ENCODE measurements at places on chromosomes 2 and 18.

DNA sequence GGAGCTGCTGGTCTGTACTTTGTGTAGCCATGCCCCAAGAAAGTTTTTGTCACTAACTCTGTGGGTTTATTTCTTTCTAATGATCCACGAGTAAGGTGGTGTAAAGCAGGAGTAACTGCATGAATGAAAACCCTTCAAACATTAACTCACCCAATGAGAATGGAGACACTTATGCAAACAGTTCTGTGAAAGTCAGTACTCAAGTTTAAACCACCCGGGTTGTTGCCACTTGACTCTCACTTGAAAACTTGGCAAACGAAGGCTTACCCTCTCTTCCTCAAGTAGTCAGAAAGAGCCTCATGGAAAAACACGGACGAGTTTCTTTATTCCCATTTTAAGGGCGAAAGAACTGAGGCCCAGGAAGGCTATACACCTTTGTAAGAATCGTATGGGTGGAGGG lies 117.5 kb downstream of the MMADHC start:
- no peak for DNase-seq

GRCh38 chr2:235594041-235594440 lies 100.2 kb downstream of the AGAP1 start:
- peak; percentile 72 for DNase-seq

GRCh38 chr2:85160966-85161960 lies 28.1 kb downstream of the TCF7L1 start:
- no peak for DNase-seq

- no peak for DNase-seq
Observed at GRCh38 chr2:112876971-112877361, 34.0 kb upstream of the IL37 start.

DNA sequence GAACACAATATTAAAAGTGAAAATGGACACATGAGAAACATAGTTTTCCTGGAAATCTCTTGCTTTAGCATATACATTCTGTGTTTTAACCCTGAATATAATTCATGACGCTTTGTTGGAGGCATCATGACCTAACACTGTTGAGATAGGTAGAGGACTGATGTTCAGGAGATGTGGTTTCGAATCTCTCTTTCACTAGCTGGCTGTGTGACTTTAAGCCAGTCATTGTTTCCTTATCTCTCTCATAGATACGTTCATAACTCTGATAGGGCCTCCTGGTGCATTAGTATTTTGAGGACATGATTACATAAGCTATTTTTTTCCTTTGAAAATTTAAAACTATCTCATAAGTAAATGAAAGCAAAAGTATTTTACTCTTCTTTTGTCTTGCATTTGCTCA lies 179.0 kb upstream of the DTNA start:
- DNase-seq: no peak

DNA sequence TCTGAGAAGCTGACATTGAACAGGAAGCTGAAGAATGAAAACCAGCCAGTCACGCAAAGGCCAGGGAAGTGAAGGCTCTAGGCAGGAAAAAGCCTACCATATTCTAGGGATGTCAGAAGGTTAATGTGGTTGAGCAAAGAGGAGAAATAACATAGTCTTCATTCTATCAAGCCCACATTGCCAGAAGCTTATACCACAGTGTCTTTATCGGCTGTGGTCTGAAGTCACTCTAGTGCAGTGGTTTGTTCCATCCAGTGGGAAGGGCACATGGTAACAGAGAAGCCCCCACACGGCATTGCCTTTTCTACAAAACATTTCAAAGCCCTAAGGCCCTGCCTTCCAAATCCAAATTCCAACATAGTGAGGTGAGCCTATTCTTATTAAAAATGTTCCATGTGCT lies 311.3 kb downstream of the TNS1 start:
- DNase-seq: no peak

GRCh38 chr2:168731616-168732015 lies 70.8 kb upstream of the NOSTRIN start:
- no peak for DNase-seq

GRCh38 chr2:238850091-238850490 lies 2.2 kb downstream of the TWIST2 start:
- no peak for DNase-seq

DNA sequence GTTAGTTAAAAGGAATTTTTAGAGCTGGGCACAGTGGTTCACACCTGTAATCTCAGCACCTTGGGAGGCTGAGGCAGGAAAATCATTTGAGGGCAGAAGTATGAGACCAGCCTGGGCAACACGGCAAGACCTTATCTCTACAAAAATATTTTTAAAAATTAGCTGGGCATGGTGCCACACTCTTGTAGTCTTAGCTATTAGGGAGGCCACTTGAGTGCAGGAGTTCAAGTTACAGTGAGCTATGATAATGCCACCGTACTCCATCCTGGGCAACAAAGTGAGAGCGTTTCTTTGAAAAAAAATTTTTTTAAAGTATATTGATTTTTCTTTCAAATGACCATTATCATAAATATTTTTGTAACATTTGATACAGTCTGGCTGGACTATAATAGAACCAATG lies 93.6 kb upstream of the FAM117B start:
- no peak for DNase-seq

- peak; percentile 94 for DNase-seq
Observed at GRCh38 chr2:20642055-20642971, 8.6 kb downstream of the HS1BP3 start.
